ENCODE measurements at places on chromosomes 3 and 15.

- DNase-seq, result no peak
Observed at GRCh38 chr3:143343944-143344343, 224.4 kb downstream of the CHST2 start.

DNA sequence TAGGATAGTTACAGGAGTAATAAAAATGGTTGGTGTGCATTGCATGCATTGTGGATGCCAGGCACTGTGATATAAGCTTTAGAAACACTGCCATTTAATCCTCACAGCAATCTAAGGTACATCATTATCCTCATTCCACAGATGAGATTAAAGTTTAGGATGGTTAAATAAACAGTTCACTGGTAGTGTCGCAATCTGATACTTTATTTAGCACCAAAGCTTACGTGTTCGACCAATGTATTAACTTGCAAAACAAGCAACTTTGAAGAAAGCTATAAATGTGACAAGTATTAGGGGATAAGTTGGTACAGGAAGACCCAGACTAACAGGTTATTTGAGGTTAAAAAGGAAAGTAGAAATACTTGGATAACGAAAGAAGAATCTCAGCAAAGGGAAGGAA is 150.5 kb upstream of the ZNF385D start:
- no peak for DNase-seq

GRCh38 chr3:38084334-38085310 is 45.6 kb downstream of the DLEC1 start:
- no peak for DNase-seq

DNA sequence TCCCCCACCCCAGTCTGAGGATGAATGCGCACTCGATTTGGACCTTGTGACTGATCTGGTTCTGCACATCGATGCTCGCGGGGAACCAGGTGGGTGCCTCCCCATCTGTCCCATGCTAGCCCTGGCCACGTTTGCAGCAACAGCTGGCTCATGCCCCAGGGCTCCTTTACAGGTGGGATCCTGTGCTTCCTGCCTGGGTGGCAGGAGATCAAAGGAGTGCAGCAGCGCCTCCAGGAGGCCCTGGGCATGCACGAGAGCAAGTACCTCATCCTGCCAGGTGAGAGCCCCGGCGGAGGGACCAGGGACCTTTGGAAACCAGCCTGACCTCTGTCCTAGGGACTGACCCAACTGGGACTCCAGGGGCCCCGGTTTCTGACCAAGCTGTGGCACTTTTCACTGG is 44.3 kb downstream of the DHX30 start:
- DNase-seq, result no peak

DNA sequence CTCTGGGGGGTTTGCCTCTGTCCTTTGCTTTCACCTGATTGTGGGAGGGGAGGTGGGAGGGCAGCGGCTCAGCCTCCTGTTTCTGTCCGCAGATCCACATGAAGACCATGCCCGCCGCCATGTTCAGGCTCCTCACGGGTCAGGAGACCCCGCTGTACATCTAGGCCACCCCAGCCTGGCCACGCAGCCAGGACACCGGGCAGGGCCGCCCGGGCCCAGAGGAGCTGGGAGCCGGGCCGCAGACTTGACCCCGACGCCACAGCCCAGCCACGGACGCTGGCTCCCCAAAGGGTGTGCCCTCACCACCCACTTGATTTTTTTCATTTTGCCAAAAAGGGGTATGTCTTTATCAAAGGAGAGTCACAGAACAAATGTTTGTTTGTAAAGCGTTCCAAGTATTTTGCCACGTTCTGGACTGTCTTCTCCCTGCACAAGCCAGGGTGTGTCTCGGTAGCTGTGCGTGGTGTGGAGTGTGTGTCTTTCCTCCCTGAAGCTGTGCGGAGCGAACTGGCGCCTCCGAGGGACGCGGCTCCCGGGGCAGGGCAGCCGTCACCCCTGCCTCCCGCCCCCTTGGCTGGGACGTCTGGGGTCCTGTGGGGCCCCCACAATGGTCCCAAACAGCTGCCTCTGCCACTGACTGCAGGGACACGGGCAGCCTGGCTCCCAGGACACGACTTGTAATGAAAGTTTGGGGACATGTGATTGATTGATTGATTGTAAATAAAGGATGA is 152.5 kb downstream of the NSMCE3 start:
- DNase-seq, result no peak

- DNase-seq, result no peak
Observed at GRCh38 chr3:46405301-46406019, 1.4 kb downstream of the CCR5AS start.

DNA sequence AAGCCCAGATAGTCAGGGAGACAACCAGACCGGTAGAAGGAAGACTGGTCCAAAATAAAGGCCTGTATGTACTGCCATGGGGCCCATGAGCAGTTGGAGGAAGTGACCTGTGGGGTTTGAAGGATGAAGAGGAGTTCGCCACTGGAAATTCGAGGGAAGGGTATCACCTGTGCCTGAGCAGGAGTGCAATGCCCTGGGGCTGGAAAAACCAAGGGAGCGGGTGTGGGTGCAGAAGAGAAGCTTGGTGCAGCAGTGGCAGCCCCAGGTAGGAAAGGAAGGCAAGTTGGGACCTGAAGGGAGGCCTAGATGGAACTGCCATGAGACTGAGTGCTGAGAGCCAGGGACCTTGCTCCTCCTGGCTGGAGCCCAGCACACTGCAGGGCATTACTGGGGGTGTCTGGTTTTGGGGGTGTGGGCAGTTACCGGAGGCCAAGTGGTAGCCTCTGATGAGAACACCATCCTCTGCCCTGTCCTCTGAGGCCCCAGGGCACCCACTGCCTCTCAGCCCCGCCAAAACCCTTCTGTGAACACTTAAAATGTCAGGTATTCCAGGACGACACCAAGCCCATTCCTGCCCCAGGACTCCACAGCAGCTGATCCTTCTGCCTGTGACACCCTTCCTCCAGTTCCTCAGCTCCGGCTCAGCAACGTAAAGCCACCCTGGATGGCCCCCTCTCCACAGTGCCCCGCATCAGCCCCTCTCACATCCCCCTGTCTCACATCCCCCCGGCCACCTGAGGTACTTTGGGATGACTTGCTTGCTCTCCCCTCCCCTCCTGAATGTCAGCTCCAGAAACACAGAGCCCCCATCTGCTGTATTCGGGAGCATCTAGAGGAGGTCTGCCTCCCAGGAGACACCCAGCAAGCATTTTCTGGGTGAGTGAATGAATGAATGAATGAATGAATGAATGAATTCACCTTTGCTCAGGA is 42.9 kb downstream of the WNT7A start:
- DNase-seq, result no peak

GRCh38 chr3:20073683-20074082 is 33.4 kb downstream of the KAT2B start:
- no peak for DNase-seq

GRCh38 chr3:11245827-11246662 is 26.2 kb upstream of the ATG7 start:
- no peak for DNase-seq

DNA sequence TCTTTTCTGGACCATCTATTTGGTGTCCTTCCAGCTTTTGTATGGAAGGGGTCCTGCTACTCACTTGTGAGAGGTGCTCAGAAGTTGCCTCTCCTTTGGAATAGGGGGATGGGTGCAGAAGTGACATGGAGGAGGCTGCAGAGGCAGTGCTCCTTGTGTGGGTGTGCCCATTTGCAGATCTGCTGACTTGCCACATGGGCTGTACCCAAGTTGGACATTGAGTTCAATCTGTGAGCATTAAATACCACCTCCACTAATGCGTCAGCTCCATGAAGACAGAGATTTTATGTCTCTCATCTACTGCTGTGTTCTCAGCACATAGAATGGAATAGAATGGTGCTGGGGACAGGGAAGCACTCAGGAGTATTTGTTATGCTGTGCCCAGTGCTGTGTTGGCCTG is 76.2 kb downstream of the RGMA start:
- DNase-seq, result no peak

DNA sequence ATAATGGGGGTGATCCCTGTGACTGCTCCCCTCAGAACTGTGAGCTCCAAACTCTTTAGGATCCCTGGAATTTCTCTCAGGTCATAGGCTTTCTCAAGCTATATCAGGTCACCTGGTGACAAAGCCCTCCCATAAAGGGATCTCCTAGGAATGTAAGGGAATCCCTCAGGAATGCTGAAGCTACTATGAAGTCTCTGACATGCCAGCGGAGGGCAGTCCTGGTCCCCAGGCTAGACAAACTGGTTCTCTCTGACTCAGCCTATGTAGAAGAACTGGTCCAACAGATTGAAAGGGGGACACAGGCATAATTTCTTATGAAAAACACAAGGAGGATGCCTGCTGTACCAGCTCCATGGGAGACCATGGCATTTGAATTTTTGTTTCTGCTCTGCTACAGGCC is 6.7 kb downstream of the LPCAT4 start:
- DNase-seq, result no peak

DNA sequence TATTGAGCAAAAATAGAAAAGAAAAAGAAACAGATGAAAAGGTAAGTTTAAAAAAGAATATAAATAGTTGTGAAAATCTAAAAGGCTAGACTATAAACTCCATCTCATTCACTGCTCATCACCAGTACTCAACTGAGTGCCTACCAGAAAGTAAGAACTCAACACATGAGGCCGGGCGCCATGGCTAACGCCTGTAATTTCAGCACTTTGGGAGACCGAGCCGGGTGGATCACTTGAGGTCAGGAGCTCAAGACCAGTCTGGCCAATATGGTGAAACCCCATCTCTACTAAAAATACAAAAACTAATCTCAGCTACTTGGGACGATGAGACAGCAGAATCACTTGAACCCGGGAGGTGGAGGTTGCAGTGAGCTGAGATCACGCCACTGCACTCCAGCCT is 19.3 kb downstream of the LSAMP start:
- no peak for DNase-seq

DNA sequence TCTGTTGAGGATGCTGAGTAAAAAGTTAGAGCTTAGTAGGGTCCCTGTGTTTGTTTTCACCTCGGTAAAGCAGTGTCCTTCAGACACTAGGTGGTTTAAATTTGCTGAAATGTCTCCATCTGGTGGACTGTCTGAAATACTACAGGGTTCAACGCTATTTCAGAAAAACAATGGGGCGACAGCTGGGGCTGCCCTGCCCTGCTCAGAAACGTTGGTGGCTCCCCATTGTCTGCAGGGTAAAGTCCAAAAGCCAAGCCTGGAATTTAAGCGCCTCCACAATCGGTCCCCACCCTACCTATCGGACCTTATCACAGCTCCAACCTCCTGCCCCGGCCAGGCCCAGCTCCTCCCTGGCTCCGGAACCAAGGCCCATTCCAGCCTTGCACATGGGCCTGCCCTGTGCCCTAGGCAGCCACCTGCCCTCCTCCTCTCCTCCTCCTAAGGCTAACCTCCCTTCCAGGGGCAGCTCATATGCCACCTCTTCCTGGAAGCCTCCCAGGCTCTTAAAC is 4.3 kb upstream of the TSEN2 start:
- DNase-seq, result no peak

GRCh38 chr3:175969456-175969855 is 1110.3 kb downstream of the NAALADL2 start:
- DNase-seq, result no peak

GRCh38 chr3:167780214-167780883 is 44.8 kb downstream of the SERPINI1 start:
- DNase-seq, result no peak

- DNase-seq, result no peak
Observed at GRCh38 chr3:40109641-40110490, 199.6 kb upstream of the EIF1B start.

DNA sequence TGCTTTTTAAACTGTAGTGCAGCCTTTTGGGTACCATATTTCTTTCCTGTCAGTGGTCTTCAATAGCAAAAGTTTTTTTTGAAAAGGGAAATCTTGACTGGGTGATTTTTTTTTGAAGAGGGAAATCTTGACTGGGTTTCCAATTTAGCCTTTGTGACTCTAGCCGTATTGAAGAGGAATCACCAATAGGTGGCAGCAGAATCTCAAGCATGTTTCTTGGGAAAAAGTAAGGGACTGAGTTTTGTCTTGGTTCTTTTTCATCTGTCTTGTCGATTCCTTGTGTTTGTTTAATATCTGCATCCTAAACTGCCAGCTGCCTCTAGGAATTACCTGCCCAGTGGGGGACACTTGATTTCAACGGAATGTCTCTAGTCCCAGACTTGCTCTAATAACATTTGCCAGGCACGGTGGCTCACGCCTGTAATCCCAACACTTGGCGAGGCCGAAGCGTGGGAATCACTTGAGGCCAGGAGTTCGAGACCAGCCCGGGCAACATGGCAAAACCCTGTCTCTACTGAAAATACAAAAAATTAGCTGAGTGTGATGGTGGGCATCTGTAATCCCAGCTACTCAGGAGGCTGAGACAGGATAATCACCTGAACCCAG is 89.2 kb downstream of the RBPMS2 start:
- no peak for DNase-seq

GRCh38 chr3:31772272-31772671 is 208.8 kb downstream of the OSBPL10 start:
- no peak for DNase-seq

- no peak for DNase-seq
Observed at GRCh38 chr3:50411229-50411628, 51.9 kb upstream of the TMEM115 start.

- no peak for DNase-seq
Observed at GRCh38 chr15:88609344-88610090, 11.6 kb upstream of the AEN start.

- no peak for DNase-seq
Observed at GRCh38 chr3:134496471-134497071, 10.7 kb downstream of the CEP63 start.

GRCh38 chr3:79994397-79994796 is 226.6 kb upstream of the ROBO1 start:
- no peak for DNase-seq

DNA sequence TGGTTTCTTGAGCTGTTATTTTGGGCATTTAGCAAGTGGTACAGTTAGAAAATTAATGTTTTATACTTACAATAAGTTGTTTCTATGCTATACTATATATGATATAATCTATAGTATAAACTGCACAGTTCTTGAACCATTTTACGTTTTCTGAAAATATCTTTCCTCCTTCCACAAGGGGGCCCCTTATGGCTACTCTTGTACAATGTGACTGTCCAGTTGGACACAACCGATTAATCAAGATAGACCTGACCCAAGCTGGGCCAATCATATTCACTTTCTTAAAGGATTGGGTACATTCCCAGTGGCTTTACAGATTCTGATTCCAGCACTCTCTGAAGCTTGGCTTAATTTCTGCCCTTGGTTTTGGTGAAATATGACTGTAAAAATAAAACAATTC is 953.4 kb downstream of the AGBL1 start:
- DNase-seq, result no peak
